ENCODE measurements at places on chromosomes 4 and X.

DNA sequence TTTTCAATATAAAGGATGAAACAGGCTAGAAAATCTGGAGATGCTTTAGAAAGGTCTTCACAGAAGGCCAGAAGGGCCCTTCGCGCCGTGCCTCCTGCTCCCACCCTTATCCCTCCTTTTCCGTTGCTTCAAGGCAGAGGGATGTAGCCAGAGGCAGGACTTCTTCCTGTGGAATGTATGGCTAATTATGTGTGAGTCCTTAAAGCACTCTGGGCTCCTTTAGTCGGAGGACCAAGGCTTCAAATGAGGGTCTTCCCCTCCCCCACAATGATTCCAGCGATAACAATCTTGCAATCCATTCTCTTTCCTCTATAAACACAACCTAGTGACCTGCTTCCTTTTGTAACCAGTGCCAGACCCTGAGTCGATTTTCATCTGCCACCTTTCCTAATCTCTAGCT is 103.5 kb downstream of the GPC3 start:
- DNase-seq, result no peak

DNA sequence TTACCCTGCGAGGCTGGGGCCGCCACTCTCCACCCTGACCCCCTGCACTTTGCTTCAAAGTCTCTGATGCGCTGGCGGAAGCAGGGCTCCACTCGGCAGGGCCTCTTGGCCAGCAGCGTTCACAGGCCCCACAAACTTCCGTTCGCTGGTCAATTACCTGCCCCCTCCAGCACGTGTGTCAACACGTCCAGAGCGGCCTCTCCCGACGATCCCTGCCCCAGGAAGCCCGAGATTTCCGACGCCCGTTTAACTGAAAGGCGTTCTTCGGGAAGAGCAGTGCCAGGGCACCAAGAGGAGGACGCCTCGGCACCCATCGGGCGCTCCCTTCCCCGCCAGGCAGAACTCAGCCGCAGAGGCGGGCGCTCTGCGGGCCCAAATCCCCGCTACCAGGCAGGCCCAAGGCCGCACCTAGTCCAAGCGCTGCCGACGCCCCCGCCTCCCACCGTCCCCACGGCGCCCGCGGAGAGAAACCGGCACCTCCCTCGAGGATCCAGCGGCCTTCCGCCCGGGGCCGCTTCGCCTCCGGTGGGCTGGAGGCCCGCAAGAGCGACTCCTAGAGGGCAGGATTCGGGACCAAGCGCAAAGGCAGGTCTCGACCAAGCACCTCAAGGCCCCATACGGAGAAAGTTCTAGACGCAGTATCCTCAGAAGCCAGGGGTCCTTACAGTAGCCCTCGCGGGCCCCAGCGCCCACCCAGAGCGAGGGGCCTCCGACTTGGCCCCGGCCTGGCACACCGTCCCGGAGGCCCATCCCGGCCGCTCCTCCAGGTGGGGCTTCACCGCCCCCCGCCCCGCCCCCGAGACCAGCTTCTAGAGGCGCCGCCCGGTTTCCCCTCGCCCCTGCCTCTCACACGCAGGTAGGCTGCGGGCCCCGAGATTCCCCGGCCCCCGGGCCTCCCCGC is 586 bp downstream of the BCAP31 start:
- DNase-seq, result no peak

DNA sequence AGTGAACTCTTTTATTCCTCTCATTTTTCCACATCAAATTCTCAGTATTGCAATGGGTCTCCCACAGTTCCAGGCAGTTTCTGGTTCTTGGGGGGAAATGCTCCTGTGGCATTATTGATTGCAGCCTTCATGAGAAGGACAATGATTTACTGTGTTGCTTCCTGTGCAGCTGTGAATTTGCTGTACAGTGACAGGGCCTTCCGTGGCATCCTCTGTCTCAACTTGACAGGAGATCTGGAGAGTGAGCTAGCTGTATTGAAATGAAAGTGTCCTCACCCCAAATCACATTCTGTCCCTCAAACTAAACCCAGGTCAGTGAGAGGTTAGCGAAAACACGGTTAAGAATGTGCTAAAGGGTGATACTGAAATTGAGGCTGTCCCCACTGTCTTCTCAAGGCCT is 77.1 kb upstream of the ATOH1 start:
- no peak for DNase-seq

GRCh38 chr4:101288365-101289145 is 58.8 kb downstream of the PPP3CA start:
- DNase-seq, result no peak

DNA sequence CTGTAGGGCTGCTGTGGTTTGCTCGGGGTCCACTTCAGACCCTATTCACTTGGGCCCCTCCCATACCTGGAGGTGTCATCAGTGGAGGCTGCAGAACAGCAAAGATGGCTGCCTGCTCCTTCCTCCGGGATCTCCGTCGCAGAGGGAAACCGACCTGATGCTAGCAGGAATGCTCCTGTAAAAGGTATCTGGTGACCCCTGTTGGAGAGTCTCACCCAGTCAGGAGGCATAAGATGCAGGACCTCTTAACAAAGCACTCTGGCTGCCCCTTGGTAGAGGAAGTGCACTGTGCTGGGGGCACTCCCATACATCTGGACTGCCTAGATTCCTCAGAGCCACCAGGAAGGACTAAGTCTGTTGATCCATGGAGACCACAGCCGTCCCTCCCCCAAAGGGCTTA is 296.9 kb downstream of the GRID2 start:
- no peak for DNase-seq

DNA sequence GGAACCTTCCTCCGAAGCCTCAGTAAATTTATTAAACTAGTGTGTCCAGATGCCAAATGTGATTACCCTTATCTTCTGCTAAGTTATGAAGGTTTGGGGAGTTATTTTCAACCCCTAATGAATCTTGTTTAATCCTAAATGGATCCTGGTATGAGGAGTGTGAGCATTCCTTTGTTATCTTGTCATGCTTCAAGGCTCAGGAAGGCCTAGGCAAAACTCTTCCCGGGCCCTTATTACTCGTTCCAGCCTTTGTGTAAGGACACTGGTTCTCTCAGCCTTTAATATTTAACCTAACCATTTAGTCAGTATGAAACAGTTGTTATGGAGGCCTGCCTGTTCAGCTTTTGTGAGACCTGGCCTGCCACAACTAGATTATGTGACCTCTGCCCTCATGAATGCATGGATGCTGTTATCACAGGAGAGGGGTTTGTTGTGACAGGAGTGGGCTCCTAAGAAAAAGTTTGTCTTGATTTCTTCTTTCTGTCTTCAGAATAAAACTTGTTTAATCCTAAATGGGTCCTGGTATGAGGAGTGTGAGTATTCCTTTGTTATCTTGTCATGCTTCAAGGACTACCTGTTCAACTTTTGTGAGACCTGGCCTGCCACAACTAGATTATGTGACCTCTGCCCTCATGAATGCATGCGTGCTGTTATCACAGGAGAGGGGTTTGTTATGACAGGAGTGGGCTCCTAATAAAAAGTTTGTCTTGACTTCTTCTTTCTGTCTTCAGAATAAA is 181.7 kb downstream of the SLC39A8 start:
- peak; percentile 26 for DNase-seq

DNA sequence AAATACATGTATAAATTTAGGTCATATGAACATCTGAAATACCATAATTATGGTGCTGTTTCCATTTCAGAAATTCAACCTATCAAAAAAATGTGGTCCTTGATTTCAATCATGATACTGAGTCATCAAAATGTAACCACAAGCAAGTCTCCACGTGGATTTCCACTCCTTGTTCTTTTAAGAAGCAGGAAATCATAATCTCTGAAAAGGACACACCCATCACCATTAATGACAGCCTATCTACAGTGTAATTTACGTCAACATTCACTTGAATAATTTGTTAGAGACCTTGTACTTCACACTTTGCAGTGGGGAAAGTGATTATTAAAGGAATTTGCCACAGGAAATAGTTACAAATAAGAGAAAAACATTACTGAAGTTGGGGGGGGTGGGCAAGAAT is 17.7 kb upstream of the SLC7A11 start:
- peak; percentile 96 for DNase-seq

DNA sequence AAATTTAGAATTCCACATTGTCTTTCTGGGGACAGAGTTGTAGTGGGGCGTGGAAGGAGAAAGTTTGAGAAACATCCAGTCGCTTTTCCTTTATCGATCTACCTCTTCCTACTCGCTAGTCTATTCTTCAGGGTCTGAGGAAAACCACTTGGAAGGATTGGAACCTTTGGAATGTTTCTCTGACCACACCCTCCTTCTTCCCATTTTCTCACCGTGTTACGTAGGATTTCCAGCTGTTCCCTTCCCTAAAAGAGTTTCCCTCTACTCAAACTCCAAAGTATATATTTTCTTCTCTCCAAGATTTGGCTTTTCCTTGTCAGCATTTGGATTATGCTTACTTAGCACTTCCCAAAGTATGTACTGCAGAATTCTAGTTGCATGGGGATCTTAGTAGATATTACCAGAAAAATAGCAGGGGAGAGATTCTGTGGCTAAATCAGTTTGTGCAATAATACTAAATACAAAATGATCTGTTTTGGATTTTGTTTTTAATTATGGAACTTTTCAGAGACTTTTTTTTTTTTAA is 4.9 kb downstream of the ENPEP start:
- DNase-seq, result no peak

DNA sequence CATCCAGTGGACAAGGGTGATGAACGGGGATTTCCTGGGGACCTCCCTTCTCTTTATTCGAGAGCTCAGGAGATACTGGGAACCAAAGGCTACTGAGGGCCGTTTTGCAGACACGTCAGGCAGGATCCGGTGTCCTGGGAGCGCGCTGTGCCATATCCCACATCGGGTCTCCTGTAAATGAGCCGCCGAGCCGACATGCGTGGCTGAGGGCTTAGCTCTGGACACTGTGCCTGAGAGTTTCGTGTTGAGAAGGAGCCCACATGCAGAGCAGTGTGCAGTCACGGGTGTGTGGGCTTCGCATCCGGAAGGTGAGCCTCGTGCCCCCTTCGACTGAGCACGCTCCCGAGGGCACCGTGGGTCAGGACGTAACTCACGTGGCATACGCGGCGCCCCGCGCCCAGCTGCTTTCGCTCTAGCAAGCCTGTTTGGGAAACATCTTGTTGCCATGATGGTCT is 28.5 kb upstream of the HGFAC start:
- DNase-seq, result no peak

DNA sequence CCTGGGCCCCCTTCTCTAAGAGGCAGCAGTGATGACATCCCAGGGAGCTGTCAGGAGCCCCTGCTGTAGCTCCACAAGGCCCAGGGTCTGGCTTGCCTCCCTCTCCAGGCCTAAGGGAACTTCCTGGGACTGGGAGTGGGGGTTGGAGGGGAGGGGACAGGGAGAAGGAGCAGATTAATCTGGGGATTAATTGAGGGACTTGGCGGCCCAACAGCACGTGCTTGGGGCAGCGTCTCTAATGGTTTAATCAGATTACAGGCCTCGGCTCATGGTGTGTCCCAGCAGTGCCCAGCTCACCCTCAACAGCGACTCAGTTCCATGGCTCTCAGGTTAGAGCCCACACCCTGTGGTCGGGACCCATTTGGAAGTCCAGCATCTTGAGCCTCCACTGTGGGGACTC is 47.9 kb downstream of the EFNB1 start:
- DNase-seq, result no peak

GRCh38 chr4:143411527-143412419 is 75.1 kb downstream of the GAB1 start:
- no peak for DNase-seq

DNA sequence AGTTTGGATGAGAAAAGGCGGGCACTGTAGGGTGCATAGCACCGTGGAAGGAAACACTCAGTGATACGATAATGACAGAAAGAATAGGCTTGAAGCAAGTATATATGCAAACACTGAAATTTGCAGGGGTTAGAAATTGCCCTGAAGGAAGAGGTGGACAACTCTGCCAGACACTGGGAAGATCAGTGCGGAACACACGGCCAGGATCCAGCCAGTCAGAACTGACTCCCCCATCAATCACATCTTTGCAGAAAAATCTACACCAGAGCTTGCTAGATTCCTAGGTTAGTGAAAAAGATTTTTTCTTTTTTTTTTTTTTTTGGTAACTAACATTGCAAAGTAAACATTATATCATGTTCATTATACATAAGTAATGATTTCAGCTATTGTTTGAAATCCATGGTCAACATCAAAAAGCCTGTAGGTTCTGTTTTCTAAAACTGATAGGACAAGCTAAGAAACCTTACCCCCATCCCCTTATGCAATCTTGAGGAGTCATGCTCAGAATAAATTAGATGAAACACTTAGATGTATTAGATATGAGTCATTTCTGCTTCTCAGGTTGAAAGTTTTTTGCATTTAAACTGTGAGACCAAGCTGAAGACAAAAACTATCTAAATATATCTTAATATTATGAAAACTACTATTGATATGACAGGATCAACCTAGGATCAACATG is 38.9 kb downstream of the TRIML1 start:
- DNase-seq, result peak; percentile 28

DNA sequence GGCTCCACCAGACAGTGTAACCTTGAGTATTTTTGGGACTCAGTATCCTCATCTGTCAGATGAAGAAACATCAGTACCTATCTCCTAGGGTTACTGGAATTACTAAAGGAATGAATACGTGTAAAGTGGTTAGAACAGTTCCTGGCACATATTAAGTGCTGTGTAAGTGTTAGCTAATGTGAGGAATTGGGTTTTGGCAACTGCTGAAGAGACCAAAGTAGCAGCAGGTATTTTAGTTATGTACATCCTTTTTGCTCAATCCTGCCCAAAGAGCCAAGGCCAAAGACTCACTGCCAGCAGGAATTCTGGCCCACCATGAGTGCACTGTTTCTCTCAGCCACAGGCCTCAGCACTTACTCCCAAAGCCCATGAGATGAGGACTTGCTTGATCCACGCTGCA is 16.7 kb upstream of the MCF2 start:
- no peak for DNase-seq

DNA sequence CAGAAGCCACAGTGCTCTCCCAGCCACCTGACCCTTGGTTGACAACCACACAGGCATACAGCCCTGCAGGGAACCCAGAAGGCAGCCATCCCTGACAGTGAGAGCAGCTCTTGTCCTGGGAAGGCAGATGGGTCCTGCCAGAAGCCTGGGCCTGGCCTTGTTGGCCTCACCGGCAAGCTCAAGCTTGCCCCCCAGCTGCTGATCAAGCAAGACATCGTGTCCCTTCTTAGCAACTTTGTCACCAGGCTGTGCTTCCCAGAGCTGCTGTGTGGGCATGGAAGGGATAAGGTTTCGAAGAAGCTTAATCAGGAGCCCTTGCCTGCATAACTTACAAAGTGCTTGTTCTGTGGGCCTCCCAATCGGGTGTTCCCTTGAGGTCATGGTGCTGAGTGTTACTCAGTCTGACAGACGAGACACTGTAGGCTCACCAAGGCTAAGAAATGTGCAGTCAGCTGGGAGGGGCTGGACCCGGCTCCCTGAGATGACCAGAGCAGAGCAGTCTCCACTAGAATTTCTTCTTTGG is 6.8 kb upstream of the ABLIM2 start:
- DNase-seq, result no peak
